Effector CD8-positive, alpha-beta T cell (primary cell): ENCODE measurements at places on chromosomes 1 and 21.

- no peak for DNase-seq
These were observed 62.7 kb downstream of the PLPP3 start for GRCh38 chr1:56516539-56517252.

GRCh38 chr1:100816049-100816448 lies 78.6 kb downstream of the EXTL2 start:
- DNase-seq, result no peak

GRCh38 chr1:178937695-178938094 lies 66.8 kb upstream of the ANGPTL1 start:
- no peak for DNase-seq

DNA sequence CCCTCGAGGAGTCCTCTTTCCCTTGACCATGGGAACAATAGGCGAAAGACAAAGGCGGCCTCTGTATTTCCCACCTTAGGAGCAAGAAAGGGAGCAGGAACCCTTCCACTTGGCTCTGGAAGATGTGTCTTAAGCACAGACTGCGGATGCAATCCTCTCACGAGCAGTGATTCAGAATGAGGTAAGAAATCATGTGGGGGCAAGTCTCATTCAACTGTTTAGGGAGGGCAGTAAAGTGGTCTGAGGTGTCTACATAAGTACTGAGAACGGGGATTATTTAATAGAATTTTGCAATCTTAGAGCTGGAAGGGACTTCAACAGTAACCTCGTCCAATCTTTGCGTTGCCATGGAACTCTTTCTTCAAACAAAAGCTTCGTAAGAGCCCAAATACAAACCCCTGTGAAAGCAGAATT lies 1.6 kb upstream of the DYRK3 start:
- no peak for DNase-seq

- no peak for DNase-seq
These were observed 48.2 kb downstream of the SPSB1 start for GRCh38 chr1:9340864-9341263.

- no peak for DNase-seq
These were observed 206.7 kb upstream of the C1orf87 start for GRCh38 chr1:60280256-60280655.
